ENCODE measurements at places on chromosomes 5 and 9.

DNA sequence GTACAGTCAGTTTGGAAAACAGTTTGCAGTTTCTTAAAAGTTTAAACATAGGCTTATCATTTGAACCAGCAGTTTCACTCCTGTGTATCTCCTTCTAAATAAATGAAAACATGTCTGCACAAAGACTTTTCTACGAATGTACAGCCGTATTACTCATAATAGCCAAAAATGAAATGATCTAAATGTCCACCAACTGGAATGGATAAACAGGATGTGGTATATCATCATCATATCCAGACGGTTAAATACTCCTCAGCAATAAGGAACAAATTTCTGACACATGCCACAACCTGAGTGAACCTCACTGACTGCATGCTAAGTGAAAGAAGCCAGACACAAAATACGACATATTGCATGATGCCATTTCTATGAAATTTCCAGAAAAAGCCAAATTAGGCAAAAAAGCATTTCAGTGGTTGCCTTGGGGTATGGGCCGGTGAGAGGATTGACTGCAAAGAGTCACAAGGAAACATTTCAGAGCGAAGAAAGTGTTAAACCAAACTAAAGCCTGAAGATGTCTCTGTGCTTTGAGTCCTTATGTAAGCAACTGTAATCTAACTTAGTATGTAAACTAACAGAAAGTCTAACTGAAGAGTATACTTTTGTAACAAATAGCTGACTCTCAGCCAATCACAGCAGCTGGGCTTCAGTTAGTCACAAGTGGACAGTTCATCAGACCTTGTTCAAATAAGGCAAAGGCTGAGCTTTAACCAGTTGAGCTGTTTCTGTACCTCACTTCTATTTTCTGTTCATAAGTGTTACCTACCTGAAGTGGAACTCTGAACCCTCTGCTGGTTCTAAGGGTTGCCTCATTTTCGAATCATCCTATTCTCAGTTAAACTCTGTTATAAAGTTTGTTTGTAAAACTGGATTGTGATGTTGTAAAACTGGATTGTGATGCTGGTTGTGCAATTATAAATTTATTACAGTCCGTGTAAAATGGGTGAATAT, 65.2 kb downstream of the TRIO start:
- no peak for DNase-seq

DNA sequence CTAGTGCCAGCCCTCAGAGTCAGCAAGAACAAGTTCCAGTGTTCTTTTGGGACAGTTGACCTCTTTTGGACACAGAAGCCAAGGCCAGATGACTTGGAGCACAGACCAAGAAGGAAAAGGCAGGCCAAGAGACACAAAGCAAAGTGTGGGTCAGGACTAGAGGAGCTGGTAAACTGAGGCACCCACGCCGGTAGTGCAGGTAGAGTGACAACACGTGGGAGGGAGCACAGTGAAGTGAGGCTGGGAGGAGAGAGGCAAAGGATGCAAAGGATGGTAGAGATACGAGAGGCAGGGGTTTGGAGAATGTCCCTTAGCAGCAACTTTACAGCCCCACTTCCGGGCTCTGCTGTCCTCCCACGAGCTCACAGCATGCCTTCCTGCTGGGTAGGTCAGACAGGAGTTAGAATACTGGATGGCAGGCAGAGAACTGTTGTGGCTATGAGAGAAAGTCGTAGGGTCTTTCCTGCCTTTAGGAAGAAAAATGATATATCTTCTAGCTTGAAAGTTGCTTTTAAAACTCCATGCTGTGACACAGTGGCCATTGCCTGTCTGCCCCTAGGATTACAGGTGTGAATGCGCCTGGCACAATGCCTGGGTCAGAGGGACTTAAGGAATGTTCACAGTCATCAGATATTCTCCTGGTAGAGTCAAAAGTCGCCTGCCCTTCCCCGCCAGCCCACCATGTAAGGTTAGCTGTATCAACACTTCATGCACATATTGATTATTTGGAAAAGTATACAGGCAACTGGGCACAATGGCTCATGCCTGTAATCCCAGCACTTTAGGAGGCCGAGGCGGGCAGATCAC, 97.9 kb downstream of the PDE8B start:
- no peak for DNase-seq

DNA sequence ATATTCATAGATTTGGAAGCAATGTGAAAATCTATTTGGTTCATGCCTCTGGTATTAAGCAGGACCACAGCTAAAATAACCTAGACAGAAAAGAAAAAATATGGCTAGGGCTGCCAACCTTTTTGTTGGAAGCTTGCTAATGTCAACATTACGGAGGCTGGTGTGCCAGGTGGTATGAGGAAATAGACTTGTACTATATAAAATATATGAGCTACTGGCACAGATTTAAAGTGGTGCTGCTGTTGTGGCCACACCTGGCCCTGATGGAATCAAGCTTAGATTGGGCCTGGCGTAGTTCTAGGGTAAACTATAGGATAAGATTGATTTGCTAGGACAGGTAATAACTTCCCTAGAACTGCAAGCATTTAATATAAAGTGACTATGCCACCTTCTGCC, 10.6 kb upstream of the PARP8 start:
- no peak for DNase-seq

GRCh38 chr9:19466280-19466639, 57.5 kb downstream of the ACER2 start:
- no peak for DNase-seq

DNA sequence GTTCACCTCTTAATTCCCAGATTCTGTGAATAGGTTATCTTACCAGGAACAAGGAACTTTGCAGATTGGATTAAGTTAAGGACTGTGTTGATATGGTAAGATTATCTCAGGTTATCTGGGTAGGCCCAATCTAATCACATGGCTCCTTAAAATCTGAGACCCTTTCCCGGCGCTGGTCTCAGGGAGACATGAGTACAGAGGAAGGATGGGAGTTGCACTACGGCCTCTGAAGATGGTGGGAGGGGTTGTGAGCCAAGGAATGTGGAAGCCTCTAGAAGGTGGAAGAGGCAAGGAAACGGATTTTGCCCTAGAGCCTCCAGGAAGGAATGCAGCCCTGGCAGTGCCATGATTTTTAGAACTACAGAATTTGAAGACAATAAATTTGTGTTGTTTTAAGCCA, 95.1 kb downstream of the AK8 start:
- DNase-seq: no peak

GRCh38 chr5:35938568-35939227, at the start of gene CAPSL:
Gene CAPSL, minus strand, starts transcription at chr5:35938622. Its CDS starts 17,502 bp downstream, at chr5:35921120.
- no peak for DNase-seq

- DNase-seq: no peak
Measured at GRCh38 chr9:137685741-137686420, 67.1 kb downstream of the EHMT1 start.

GRCh38 chr5:139272471-139273321, 20.8 kb upstream of the MATR3 start:
- DNase-seq: no peak

GRCh38 chr5:143442385-143442784, 38.9 kb upstream of the NR3C1 start:
- no peak for DNase-seq

GRCh38 chr9:4665357-4665756, 923 bp downstream of the SPATA6L start:
- DNase-seq: no peak

DNA sequence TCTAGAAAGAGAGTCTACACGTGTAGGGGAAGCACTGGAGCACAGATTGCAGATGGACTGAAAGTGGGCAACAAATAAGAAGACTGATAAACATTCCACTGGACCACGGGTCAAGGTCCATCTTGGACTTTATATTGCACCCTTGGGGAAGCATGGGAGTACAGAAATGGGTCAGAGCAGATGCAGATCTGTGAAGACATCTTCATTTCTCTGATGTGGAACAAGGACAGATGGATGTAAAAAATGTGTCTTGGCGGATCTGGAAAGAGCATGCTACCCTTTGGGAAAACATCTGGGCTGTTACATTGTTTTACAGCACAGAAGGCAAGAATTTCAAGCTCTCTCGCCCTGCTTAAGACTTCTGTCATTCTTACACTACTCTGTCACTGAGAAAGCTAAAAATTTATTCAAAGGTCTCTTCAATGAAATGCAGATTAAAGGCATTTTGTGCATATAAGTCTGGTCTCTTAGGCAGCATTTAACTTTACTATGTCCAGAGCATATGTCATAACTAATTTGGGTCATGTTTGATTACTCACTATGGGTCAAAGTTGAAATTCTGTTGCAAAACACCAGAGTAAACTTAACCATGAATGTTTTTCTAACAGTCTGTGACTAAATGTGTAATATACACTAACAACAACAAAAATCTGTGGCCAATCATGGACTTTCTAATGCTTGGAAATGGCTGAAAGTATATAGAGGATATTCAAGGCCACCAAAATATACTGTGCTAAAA, 756.4 kb upstream of the DMAC1 start:
- no peak for DNase-seq

DNA sequence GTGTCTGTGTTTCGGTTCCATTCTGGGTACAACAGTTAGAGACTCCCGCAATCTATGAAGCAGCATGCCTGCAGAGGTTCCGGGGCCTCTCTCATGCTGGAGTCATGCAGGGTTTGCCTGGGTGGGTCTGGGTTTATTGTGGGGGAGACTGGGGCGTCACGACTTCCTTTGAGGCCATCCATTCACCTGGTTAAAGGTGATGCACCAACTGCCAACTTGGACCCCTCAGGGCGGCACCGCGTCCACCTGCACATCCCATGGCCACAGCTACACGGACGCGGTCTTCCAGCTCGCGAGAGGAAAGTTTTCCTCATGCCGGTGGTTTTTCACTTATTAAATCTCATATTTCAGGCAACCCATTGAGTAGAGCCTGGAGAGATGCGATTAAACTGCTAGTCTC, 30.9 kb upstream of the IRX4 start:
- DNase-seq: no peak

GRCh38 chr9:79021084-79021483, 550.7 kb upstream of the TLE4 start:
- DNase-seq: no peak

DNA sequence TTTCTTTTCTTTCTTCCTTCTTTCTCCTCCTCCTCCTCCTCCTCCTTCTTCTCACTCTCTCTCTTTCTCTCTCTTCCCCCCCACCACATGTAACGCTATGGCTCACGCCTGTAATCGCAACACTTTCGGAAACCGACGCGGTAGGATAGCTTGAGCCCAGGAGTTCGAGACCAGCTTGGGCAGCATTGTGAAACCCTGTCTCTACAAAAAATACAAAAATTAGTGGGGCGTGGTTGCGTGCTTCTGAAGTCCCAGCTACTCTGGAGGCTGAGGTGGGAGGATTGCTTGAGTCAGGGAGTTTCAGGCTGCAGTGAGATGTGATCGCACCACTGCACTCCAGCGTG, 736 bp upstream of the GLDC start:
- DNase-seq: no peak

DNA sequence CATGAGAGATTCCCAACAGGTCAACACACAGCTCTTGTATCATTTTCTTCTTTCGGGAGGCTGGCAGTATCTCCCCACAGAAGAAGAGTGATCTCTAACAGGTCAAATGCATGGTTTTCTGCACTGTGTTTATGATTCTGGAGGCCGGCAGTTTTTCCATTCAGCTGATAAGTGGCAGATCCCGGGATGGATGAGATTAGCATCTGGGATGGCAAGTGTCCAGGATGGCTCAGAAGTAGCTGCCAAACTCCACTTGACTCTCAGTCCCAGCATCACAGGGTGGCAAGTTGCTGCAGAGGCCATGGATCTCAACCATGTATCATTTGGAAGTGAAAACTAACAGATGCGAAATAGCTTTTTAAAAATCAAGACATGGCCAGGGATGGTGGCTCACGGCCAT, 97.8 kb upstream of the SLC44A1 start:
- DNase-seq: no peak

DNA sequence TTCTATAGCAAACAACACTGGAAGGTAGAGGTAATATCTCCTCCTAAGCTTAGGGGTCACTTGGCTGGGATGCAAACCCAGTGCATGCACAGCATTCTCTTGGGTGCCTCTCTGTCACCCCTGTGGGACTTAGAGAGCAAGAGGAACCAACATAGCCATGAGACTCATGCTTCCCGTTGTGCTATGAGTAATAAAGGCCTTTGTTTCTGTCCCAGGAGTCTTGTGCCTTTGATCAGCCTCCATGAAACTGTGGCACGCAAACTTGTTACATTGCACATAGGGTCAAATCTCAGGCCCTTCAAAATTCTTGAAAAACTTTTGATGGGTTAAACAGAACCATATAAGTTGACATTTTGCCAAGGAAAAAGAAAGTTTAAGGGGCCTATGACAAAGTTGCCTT, 272.8 kb downstream of the TAF11L14 start:
- no peak for DNase-seq

GRCh38 chr9:115775659-115776058, 377.9 kb upstream of the PAPPA start:
- no peak for DNase-seq

DNA sequence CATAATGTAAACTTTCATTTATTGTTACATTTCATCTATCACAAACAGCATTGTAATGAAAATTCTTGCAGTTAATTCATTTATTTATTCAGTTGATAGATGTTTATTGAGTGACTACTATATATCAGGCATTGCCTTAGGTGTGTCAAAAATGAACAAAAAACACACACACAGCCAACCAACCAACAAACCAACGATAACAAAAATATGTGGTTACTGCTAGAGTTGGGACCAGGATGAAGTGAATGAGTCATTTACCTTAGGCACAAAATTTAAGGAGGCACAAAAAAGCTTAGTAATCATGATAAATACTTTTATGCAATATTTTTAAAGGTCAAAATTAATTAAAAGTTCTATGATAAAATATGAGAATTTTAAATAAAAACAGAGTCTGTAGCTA, 223.4 kb downstream of the CSNK1G3 start:
- no peak for DNase-seq

- no peak for DNase-seq
Measured at GRCh38 chr9:72467766-72468738, 53.4 kb upstream of the TMC1 start.

- DNase-seq: no peak
Measured at GRCh38 chr5:11617080-11617479, 287.2 kb downstream of the CTNND2 start.

DNA sequence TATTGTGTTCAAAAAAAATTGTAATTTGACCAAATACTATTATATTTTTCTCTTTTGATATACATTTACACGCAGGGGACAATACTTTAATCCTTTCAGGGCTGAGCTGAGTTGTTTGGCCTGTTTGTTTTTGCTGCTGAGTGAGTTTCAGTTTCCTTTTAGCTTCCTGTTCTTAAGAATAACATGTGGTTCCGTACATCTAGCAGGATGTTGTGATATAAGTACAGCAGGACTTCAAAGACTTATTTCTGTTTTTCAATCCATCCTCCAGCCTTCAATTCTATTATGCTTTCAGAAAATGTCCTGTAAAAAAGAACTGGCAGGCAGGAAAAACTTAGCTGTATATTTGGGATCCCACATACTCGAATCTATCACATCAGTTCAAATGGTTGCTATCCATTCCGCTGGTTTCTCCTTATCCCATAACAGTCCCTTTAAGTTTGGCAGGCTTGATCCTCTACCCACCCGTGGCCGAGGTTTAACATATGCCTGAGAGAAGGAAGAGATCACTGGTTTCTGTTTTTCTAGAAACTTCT, 1037.3 kb upstream of the ACO1 start:
- no peak for DNase-seq

Data from NCI-H1417 treated with DMSO at 0.1 percent for 48 hours (cell line).